Effector CD4-positive, alpha-beta T cell (primary cell): ENCODE measurements at places on chromosomes 16 and 17.
A peak's percentile ranks its signal among the peaks of the same experiment; 100 is the strongest.

- DNase-seq, result no peak
These were observed 37.4 kb upstream of the CCL1 start for GRCh38 chr17:34400301-34400931.

DNA sequence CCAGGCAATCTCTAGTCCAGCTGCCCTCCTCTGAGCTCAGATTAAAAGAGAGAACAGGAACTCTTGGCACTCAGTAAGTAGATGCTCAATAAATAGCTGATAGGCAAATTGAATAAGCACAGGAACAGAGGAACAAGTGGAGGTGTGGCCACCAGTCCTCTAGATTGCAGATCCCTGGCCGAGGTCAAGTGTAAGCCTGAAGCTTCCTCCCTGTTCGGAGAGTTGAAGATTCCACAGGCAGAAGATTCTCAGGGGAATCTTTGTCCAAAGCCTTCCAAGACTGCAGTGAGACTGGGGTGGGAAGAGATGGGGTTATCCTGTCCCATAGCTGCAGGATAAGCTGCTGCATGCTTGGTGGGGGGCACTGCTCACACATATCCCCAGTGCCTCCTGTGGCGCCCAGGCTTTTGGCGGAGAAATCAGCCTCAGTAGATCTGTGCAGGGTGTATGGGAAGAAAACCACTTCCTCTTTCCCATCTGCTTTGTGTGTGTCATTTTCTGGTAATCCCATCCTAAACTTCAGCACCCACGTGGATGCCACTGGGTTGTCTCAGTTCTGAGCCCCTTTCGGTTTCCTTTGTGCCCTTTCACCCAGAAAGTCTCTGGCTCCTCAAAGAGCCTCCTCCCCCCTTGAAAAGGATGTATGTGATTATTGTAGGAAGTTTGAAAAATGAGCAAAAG lies 12.1 kb downstream of the CD300A start:
- DNase-seq, result no peak

DNA sequence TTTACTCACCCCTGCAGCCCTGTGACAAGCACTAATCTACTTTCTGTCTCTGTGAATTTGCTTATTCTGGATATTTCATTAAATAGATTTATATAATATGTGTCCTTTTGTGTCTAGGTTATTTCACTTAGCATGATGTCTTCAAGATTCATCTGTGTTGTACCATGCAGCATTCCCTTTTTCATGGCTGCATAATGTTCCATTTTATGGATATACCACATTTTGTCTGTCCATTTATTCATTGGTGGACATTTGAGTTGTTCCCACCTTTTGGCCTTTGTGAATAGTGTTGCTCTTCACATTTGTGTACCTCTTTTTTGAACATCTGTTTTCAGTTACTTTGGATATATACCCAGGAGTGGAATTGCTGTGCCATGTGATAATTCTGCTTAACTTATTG lies 110.3 kb downstream of the ELAC2 start:
- no peak for DNase-seq

GRCh38 chr16:82541103-82541502 lies 85.7 kb upstream of the CDH13 start:
- no peak for DNase-seq

DNA sequence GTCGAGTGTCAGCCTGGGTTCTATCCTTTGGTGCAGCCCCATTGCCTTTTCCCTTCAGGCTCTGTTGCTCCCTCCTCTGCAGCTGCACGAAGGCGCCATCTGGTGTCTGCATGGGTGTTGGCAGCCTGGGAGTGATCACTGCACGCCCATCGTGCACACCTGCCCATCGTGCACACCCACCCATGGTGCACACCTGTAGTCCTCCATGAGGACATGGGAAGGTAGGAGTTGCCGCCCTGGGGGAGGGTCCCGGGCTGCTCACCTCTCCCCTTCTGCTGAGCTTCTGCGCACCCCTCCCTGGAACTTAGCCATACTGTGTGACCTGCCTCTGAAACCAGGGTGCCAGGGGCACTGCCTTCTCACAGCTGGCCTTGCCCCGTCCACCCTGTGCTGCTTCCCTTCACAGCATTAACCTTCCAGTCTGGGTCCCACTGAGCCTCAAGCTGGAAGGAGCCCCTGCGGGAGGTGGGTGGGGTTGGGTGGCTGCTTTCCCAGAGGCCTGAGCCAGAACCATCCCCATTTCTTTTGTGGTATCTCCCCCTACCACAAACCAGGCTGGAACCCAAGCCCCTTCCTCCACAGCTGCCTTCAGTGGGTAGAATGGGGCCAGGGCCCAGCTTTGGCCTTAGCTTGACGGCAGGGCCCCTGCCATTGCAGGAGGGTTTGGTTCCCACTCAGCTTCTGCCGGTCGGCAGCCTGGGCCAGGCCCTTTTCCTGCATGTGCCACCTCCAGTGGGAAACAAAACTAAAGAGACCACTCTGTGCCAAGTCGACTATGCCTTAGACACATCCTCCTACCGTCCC lies 2.9 kb downstream of the CTRL start:
- DNase-seq, result peak; percentile 64

DNA sequence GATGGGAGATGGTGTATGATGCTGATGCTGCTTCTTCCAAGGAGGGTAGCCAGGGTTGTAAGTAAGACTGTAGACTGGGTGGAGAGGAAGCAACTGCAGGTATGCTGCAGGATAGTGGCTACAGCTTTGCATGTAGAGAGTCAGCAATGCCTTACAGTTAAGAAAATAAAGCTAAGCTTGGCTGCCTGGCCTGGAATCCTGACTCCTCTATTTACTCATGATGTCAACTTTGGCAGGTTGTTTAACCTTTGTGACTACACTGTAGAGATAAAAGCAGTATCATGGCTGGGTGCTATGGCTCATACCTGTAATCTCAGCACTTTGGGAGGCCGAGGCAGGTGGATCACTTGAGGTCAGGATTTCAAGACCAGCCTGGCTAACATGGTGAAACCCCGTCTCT lies 301.6 kb upstream of the RBFOX1 start:
- no peak for DNase-seq

DNA sequence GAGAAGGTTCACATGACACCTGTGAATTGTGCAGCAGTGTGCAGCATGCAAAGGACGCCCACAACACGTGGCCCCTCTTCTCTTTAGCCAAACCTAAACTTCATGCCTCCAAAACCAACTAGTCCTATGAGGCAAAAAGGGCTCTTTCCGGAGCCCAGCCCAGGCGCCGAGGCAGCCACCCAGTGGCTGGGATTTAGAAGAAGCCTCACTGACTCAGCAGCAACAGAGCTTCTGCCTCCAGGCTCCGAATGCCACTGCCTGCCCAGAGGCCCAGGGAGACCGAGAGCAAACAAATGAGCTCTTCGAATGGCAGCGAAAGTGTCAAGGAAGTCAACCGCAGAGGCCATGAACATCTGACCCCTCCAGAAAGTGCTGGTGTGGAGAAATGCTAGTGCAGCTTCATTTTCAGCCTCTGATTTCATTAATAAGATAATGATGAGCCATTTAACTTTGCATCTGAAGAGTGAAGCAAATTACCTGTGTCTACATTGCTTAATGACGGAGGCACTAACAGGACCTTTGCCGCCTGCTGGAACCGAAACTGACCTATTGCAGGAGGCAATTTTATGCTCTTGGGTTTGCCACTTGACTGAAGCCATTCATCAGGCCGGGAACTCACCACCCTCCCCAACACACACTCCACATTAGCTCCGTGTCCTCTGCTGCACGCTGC lies 157.7 kb upstream of the RPL38 start:
- DNase-seq, result no peak

DNA sequence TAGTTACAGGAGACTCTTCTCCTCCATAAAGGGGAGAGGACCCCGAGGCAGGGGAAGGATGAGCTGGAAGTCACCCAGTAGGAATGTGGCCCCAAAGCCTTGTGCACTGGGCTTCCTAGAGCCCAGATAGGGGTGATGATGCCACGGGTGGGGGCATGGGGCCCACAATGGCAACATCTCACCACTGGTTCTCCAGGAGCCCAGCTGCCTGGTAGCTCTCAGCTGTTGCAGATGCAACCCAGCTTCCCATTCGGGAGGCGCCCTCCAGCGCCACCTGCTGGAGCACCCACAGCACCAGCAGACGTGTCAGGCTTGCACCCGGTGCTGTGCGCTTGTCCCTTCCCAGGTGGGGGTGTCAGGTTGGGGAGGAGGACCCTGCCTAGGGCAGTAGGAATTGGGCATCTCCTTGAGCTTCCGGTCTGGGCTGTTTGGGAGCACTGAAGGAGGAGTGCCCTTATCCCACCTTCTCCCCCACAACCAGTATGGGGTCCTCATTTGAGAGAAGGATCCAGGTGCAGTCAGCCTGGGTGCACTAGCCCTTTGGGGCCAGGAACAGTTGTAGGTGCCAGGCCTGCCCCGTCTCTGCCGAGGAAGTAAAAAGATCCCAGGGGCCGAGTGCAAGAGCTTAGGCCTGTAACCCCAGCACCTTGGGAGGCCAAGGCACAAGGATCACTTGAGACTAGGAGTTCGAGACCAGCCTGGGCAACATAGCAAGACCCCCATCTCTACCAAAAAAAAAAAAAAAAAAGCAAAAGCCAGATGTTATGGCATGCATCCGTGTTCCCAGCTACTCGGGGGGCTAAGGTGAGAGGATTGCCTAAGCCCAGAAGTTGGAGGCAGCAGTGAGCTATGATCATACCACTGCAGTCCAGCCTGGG lies 14.4 kb downstream of the CDIPT start:
- DNase-seq, result peak; percentile 77

DNA sequence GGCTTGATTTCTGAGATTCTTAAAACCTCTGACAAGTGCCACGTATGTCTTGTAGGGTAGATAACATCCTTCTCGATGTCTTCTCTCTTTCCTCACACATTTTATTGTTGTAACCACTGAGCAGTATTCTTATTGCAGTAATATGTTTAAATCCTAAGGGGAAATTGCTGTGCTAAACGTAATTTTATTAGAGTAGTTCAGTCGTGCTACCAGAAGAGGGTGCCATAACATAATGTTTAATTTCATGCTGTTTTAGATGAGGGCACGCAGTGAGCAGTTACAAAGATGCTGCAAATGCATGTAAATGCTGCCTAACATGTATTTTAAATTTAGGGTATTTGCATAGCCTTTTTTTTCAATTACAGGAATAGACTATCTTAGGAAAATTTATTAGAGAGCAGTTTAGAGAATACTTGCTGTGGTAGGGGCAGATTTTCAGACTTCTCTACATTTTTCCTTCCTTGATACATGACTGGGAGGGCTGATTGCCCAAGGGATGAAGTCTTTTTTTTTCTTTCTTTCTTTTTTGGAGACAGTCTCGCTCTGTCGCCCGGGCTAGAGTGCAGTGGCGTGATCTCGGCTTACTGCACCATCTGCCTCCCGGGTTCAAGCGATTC lies 51.7 kb downstream of the GAN start:
- DNase-seq, result peak; percentile 16

DNA sequence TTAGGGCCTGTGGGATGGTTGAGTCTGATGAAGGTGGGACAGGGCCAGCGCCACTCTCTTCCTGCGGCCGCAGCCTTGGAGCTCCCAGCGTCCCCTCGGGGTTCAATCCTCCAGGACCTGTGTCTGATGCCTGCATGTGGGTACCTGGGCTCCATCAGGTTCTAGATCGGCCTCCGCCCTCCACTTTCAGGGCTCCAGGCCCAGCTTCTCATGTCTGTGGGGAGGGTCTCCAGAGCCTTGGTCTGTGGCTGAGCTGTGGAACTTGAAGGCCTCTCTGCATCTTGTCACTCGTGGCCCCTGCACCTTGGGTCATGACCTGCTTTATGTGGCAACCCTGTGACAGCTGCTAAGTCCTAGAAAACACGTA lies 89.8 kb upstream of the ZNF750 start:
- DNase-seq, result no peak

GRCh38 chr17:13002761-13003453 lies 14.9 kb downstream of the ELAC2 start:
- DNase-seq, result peak; percentile 34

- DNase-seq, result no peak
These were observed 140.6 kb upstream of the TNRC6C start for GRCh38 chr17:77817953-77818352.

DNA sequence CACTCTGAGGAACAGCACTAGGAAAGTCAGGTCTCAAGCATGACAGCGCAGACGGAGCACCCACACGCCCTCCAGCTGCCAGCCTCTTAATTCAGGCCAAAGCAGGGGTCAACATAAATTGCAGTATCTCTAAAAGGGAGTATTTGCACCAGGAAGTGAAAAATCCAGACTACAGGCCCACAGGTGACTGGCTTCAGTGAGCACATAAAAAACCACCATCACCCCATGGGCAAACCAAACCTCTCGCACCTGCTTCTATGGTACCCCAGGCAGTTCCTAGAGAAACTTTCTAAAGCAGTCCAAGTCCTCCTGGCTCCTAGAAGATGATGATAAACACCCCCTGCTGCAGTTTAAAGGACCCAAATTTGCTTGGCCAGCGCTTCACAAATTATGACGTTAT lies 129.8 kb downstream of the ZNF423 start:
- no peak for DNase-seq

DNA sequence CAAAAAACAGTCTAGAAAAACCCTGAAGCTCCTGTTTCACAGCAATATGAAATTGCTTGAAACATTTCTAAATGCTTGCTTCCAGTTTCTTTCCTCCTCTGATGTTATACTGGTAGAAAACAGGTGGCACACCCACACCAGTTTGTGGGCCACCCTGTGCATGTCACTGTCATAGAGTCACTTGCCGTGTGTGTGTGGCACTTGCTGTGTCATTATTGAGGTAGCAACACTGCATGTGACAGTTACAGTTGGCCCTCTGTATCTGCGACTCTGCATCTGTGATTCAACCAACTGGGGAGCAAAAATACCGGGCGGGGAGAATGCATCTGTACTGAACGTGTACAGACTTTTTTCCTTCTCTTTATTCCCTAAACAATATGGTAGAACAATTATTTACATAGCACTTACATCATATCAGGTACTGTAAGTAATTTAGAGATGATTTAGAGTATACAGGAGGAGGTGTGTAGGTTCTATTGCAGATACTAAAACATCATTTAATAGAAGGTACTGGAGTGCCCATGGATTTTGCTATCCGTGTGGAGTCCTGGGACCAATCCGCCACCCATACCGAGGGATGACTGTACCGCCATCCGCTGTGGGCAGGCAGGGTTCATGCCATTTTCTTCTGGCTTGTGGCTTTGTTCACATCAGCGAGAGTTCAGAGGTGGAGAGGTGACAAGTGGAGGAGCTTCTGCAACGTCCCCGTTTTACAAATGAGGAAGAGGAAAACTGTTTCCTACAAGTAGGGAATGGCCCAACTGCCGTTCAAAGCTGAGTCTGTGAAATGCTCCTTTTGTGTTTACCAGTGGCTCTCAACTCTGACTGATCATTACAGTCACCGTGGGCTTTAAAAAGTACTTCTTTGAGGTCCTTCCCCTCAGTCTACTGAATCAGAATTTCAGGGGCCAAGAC lies 373.7 kb downstream of the SNX29 start:
- DNase-seq, result no peak

DNA sequence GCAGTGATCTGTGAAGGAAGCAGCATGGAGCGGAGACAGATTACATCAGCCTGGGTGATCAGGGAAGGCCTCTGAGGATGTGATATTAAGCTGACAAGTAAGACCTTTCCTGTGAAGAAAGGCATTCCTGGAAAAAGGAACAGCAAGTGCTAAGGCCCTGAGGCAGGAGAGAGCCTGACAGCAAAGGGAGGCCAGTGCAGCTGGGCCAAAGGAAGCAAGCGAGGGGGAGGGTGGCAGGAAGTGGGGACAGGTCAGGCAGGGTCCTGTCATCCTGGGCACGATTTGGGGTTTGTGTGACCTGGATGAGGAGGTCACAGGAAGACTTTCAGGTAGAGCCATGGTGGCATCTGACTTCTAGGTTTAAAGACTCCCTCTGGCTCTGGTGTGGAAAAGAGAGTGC lies 12.3 kb downstream of the CPNE2 start:
- no peak for DNase-seq

- no peak for DNase-seq
These were observed 102.1 kb downstream of the YPEL2 start for GRCh38 chr17:59433586-59433985.

GRCh38 chr17:16975744-16976625 lies 4.1 kb upstream of the TNFRSF13B start:
- no peak for DNase-seq

GRCh38 chr16:80147026-80147655 lies 393.7 kb upstream of the DYNLRB2 start:
- DNase-seq, result no peak
